ENCODE measurements at places on chromosomes 2 and 18. TPM values are rescaled to one million over a fixed set of nuclear protein-coding genes. Genes with fewer than 3 reads are reported as not detected.

DNA sequence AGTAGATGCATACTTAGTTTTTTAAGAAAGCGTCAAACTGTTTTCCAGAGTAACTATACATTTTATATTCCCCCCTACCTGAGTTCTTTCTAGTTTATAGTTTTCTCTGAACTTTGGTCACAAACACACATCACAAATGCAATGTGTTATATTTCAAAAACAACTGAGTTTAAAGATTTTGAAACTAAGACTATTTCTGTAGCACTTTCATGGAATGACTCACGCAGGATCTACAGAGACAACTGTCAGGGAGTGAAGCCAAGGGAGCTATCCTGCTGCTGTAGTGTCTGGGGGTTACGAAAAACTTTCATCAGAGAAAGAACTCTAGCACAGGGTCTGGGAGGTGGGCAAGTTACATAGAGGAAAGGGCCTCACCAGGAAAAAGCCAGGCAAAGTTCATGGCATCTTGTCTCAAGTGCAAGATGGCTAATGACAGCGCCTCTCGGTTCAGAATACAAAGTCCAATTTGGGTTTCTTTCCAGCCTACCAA is 66.8 kb downstream of the UXS1 start:
- H3K27me3 ChIP-seq: no peaks in the 10 kb centered on the region
- DNase-seq: no peak
- H3K27ac ChIP-seq: no peak overlapping the region
- peaks cover 10% of the 10 kb centered on the region for H3K36me3 ChIP-seq

DNA sequence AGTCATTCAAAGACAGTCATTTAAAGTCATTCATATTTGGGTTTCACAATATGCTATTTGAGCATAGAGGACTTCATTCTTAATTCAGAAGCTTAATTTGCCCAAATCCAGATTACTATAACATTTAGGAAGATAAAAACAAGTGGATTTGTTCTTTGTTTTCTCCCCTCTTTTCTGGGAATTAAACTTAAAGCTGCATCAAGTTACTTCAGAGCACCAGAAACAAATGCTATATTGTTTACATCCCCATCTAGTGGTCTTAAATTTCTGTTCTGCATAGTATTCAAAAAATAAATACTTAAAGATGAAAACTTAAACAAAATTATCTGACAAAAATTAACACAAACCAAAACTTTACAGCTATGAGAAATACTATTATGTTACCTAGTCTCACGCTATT is 34.7 kb upstream of the MARCHF7 start:
- H3K27ac ChIP-seq: no peak overlapping the region
- no peak overlapping the region for H3K4me3 ChIP-seq
- no peaks in the 10 kb centered on the region for H3K4me1 ChIP-seq
- H3K27me3 ChIP-seq: no peaks in the 10 kb centered on the region
- H3K36me3 ChIP-seq: no peaks in the 10 kb centered on the region

GRCh38 chr2:151399981-151400380 is 9.7 kb upstream of the RIF1 start:
- H3K36me3 ChIP-seq: no peaks in the 10 kb centered on the region
- H3K4me3 ChIP-seq: no peak overlapping the region
- no peaks in the 10 kb centered on the region for H3K27me3 ChIP-seq
- H3K27ac ChIP-seq: no peak overlapping the region
- DNase-seq: no peak

GRCh38 chr2:174286172-174286571 is 37.8 kb upstream of the OLA1 start:
- H3K4me1 ChIP-seq: no peaks in the 10 kb centered on the region
- H3K27me3 ChIP-seq: no peaks in the 10 kb centered on the region
- DNase-seq: no peak
- no peak overlapping the region for H3K4me3 ChIP-seq

- H3K36me3 ChIP-seq: no peaks in the 10 kb centered on the region
- H3K4me1 ChIP-seq: peaks cover 3% of the 10 kb centered on the region
- H3K4me3 ChIP-seq: no peak overlapping the region
- H3K27ac ChIP-seq: no peak overlapping the region
- H3K27me3 ChIP-seq: no peaks in the 10 kb centered on the region
- DNase-seq: no peak
Measured at GRCh38 chr2:98140210-98140609, 53.2 kb downstream of the VWA3B start.

GRCh38 chr18:49892148-49892924 is 79.0 kb upstream of the ACAA2 start:
- no peak overlapping the region for H3K4me3 ChIP-seq
- no peak for DNase-seq
- no peaks in the 10 kb centered on the region for H3K27me3 ChIP-seq
- H3K36me3 ChIP-seq: no peaks in the 10 kb centered on the region
- H3K27ac ChIP-seq: no peak overlapping the region

DNA sequence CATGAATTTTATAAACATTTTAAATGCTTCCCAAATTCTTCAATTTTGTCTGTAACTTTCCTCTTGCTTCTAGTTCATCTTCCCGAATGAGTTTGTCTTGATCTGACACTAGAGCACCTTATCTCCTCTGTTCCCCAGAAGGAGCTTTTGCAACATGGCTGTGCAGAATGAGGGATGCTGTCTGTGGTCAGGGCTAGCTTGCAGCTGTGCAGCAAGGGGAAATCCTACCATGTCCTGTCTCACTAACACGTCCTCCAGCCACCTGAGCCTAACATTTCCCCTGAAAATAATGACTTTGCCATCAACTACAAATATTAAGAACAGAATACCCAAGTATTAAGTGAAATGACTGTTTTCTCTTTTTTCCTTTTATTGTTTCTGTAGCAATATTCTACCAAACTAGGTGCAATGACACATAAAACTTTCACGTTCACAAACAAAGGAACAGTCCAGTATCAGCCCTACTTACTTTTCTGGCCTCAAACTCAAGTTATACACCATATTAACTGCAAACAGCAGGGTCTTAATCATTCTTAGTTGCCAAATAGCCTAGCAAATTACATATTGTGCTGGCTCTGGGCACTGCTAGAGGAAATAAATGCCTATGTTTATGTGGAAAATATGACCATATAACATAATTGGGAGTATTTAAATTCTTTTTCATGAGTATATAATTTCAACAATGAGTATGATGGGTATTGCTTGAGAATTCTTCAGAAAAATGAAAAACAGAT is 423.3 kb downstream of the CMPK2 start:
- H3K4me1 ChIP-seq: no peaks in the 10 kb centered on the region
- no peak overlapping the region for H3K4me3 ChIP-seq
- no peaks in the 10 kb centered on the region for H3K27me3 ChIP-seq
- no peaks in the 10 kb centered on the region for H3K36me3 ChIP-seq
- no peak for DNase-seq

DNA sequence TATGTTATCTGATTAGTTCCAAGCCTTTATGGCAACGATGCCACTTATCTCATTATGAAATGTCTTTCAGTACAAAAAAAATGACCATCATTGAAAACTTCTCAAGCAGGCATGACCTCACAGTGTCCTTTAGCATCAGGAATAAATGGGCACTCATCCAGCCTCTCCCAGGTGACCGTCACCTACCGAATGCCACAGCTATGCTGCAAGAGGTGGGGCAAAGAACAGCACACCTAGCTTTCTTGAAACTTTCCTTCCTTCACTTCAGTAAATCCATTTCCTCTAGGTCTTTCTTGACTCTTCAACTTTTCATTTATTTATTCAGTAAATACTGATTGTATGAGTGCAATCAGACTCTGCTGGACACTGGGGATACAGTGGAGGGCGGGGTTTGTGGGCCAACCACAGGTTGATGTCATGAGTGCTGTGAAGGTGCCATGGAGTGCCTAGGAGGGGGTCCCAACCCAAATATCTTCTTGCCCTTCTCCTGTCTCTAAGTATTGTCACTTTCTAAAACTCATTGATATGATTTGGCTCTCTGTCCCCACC is 54.3 kb upstream of the HK2 start:
- H3K4me1 ChIP-seq: no peaks in the 10 kb centered on the region
- H3K27me3 ChIP-seq: no peaks in the 10 kb centered on the region
- no peaks in the 10 kb centered on the region for H3K36me3 ChIP-seq

- H3K27me3 ChIP-seq: no peaks in the 10 kb centered on the region
- no peak for DNase-seq
- peaks cover 13% of the 10 kb centered on the region for H3K4me1 ChIP-seq
- H3K4me3 ChIP-seq: no peak overlapping the region
Measured at GRCh38 chr2:215711471-215712034, 275.7 kb upstream of the FN1 start.

Gene DSC2
- 0.69 TPM for total RNA-seq

Gene SPATA3
- total RNA-seq: not detected

Gene GAREM1
- 13.4 TPM for total RNA-seq

Gene KLHL30
- 111 TPM for total RNA-seq
